ENCODE measurements at places on chromosomes 7 and 10. TPM values are rescaled to one million over a fixed set of nuclear protein-coding genes. Genes with fewer than 3 reads are reported as not detected.
A peak's percentile ranks its signal among the peaks of the same experiment; 100 is the strongest.

- no peaks in the 10 kb centered on the region for H3K4me1 ChIP-seq
- H3K27ac ChIP-seq, result no peak overlapping the region
- DNase-seq, result no peak
- no peaks in the 10 kb centered on the region for H3K27me3 ChIP-seq
- no peak overlapping the region for H3K4me3 ChIP-seq
Measured at GRCh38 chr10:120614680-120615079, 157.7 kb downstream of the PLPP4 start.

PKD1L1 gene
- 0.57 TPM for total RNA-seq

GRCh38 chr7:149732111-149732561, 41.3 kb downstream of the ZNF467 start:
- no peaks in the 10 kb centered on the region for H3K36me3 ChIP-seq
- H3K27ac ChIP-seq, result no peak overlapping the region
- DNase-seq, result peak; percentile 70
- H3K27me3 ChIP-seq, result no peaks in the 10 kb centered on the region
- no peak overlapping the region for H3K4me3 ChIP-seq
- H3K4me1 ChIP-seq, result peaks cover 5% of the 10 kb centered on the region

DNA sequence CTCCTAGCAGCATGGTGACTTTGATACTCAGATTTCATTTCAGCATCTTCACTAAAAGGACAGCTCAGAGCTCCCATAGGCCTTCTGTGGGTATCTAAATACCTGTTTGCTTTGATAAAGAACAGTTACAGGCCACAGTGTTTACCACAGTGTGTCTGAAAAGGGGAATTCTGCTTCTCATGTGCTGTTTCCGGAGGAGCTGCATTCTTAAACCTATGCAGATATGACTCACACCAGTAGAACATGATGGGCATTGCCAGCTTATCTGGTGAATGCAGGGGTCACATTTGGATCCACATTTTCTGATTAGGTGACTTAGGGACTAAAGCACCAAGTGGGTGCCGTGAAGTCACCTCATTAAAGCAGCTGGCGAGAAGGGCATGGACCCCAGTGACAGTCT, 52.6 kb downstream of the TRRAP start:
- peak overlapping the region; percentile 49 for H3K4me3 ChIP-seq
- no peak for DNase-seq
- H3K27ac ChIP-seq, result peak overlapping the region; percentile 53
- peaks cover 10% of the 10 kb centered on the region for H3K4me1 ChIP-seq
- H3K36me3 ChIP-seq, result peaks cover 100% of the 10 kb centered on the region
- H3K27me3 ChIP-seq, result no peaks in the 10 kb centered on the region

- H3K36me3 ChIP-seq, result no peaks in the 10 kb centered on the region
- DNase-seq, result no peak
- no peak overlapping the region for H3K4me3 ChIP-seq
- H3K27ac ChIP-seq, result no peak overlapping the region
Measured at GRCh38 chr7:130699686-130700085, 13.3 kb upstream of the TSGA13 start.

- DNase-seq, result no peak
- no peaks in the 10 kb centered on the region for H3K27me3 ChIP-seq
- H3K4me3 ChIP-seq, result no peak overlapping the region
- peaks cover 13% of the 10 kb centered on the region for H3K36me3 ChIP-seq
- H3K27ac ChIP-seq, result peak overlapping the region; percentile 77
Measured at GRCh38 chr7:24842449-24843241, 85.4 kb upstream of the GSDME start.
